Stimulated activated CD8-positive, alpha-beta memory T cell treated with anti-CD3 and anti-CD28 coated beads, Interleukin-7, amount 100 ng/mL, for 48 hours (primary cell): ENCODE measurements at places on chromosomes 2 and 18.

- no peak for DNase-seq
Measured at GRCh38 chr2:165376571-165376975, 92.9 kb upstream of the CSRNP3 start.

DNA sequence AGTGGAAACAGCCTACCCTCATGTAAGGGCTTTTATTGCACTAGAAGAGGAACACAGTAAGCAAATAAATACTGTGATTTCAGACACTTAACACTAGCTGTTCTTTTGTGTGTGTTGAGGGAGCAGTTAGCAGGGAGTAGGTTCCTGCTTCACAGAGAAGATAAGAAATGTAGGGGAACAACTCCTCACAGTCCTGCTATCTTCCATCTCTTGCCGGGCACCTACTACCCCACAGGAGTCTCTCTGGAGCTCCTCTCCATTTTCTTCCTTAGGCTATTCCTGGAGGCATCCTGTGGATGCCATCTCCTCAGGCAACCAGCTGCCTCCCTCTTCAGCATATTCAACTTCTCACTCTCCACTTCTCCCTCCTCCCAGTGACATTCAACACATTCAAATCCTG lies 145.0 kb downstream of the SRBD1 start:
- DNase-seq, result no peak

- DNase-seq, result no peak
Measured at GRCh38 chr2:181836583-181836982, 54.9 kb upstream of the ITPRID2 start.

DNA sequence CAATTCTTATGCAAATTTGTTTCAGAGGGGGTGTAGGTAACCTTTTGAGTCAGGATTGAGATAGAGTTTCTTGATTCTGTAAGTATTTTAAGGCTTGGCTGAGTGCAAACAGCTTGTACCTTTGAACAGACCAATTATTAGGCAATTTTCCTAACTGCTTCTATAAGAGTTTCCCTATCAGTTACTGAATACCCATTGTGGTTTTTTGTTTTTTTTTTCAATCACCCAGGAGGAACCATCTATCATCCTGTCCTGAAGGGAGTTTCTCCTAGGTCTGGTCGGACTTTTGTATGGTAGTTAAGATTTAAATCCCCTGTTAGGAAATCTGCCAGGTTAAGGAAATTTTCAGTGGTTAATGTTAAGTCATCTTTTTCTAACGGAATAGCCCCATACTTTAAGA lies 319.4 kb upstream of the SLC39A10 start:
- no peak for DNase-seq

DNA sequence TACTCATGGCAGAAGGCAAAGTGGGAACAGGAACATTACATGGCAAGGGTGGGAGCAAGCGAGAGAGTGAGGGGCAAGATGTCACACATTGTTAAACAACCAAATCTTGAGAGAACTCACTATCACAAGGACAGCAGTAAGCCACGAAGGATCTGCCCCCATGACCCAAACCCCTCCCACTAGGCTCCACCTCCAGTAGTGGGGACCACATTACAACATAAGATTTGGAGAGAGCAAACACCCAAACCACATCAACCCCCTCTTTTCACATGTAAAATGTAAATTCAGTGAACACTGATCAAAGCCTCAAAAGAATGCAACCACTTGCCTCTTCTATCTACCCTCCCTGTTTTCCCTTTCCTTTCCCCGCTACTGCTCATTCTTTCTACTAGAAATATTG lies 43.6 kb upstream of the TNP1 start:
- no peak for DNase-seq

DNA sequence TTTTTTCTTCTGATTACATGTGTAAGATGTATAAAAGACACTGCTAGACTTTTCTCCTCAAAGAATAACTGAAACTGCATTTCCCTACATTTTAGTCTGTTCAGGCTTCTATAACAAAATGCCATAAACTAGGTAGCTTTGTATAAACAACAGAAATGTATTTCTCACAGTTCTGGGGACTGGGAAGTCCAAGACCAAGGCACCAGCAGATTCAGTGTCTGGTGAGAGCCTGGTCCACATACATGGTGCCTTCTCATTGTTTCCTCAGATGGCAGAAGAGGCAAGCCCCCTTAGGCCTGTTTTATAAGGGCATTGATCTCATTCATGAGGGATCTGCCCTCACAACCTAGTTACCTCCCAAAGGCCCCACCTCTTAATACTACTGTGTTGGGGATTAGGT lies 71.5 kb downstream of the MAPRE2 start:
- DNase-seq, result no peak

DNA sequence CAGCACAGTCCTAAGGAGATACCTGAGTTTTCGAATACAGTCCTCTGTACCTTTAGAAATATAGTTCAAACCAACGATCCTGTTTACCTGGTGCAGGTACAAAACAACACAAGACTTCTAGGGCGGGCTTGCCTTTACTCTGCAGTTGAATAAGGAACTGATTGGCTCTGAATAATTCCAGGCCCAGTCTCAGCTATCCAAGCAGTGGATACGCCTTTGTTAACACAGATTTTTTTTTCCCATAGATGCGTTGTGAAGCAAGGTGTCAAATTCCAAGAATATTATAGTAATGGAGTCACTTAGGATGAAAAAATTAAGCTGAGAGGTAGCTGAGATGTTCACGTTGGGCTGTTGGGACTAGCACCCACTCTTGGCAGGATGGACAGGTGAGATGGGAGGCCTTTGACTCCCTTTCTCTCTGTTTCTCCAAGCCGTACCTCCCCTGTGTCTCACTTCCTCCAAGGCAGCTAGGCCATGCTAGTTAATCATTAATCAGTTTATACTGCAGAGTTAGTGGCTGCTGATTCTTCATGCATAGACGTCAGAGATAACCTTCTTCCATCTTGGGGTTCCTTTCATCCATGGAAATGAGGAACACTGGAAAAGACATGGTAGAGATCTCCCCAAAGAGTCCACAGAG lies 380.8 kb upstream of the ACVR2A start:
- DNase-seq, result no peak

DNA sequence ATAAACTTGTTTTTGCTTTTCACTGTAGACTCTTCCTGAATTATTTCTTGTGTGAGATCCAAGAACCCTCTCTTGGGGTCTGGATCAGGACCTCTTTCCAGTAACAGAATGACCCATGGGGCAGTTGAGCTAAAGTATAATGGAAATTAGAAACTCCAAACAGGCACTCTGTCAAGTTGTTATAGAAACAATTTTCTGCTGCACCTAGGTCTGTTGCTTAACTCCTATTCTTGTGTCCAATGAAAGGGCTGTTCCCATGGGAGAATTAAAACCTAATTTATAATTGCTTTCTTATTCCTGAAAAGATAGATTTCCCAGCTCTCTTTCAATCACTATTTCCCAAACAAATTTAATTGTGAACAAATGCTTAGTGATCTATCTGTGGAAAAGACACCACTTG lies 1341.3 kb upstream of the PIK3C3 start:
- no peak for DNase-seq

DNA sequence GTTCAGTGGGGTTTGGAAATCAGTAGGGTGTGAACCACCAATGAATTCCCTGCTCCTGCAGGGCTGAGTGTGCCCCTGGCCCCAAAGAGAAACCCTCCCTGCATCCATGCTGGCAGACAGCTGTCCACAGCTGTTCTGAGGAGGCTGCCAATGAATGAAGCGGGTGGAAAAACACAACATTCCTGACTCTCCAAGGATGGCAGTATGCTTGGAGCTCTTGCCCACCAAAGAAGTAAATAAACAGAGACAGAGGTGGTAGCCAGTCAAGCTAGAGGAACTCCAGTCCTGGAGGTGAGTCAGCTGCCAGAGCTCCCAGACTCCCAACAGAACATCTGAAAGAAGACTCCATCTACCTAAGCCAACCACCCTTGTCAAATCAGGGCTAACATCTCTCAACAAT lies 6.2 kb downstream of the ZBTB7C start:
- DNase-seq, result no peak

- DNase-seq, result no peak
Measured at GRCh38 chr2:160345071-160345764, 145.1 kb upstream of the ITGB6 start.
